ENCODE measurements at places on chromosomes 13 and 19.

- no peak for DNase-seq
Measured at GRCh38 chr13:48319531-48320398, 16.2 kb downstream of the RB1 start.

- DNase-seq = no peak
Measured at GRCh38 chr19:7006135-7006704, 15.0 kb downstream of the MBD3L2B start.

GRCh38 chr19:57560049-57560491 is 407 bp upstream of the ZNF550 start:
- peak; percentile 93 for DNase-seq

DNA sequence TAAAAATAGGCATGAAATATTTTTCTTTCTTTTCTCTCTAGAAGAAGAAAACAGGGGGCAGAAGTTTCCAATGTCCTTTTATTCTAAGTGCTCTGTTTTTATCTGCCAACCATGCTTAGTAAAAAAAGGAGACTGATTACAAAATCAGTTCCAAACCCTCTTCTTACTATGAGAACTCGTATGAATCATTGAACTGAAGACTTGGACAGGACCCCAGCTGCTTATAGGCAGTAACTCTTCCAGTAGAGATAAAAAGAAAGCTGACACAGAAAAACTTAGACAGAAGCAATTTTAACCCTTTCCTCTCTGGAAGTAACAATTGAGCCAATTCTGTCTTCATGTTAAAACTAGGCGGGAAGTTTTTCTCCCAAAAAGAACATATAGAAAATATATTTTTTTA is 24.5 kb upstream of the FREM2 start:
- no peak for DNase-seq

GRCh38 chr13:91632086-91632485 is 233.7 kb downstream of the GPC5 start:
- no peak for DNase-seq

DNA sequence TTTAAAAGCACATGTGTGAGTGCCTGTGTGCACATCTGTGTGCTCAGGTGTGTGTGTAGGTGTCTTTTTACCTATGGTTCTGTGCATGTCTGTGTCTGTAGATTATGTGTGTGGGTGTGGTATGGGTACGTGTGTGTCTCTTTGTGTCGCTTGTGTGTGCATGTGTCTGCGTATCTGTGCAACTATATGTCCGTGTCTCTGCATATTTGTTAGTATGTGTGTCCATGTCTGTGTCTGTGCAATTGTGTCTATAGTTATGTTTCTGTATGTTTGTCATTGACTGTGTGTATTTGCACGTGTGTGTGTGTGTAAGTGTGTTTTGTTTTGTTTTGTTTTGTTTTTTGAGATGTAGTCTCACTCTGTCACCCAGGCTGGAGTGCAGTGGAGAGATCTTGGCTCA is 7.3 kb upstream of the KCTD15 start:
- DNase-seq = no peak

GRCh38 chr13:20192158-20192835 is 441 bp downstream of the GJB2 start:
- DNase-seq = peak; percentile 10

GRCh38 chr19:55526216-55527196 is 10.4 kb downstream of the SBK2 start:
- DNase-seq = peak; percentile 83

DNA sequence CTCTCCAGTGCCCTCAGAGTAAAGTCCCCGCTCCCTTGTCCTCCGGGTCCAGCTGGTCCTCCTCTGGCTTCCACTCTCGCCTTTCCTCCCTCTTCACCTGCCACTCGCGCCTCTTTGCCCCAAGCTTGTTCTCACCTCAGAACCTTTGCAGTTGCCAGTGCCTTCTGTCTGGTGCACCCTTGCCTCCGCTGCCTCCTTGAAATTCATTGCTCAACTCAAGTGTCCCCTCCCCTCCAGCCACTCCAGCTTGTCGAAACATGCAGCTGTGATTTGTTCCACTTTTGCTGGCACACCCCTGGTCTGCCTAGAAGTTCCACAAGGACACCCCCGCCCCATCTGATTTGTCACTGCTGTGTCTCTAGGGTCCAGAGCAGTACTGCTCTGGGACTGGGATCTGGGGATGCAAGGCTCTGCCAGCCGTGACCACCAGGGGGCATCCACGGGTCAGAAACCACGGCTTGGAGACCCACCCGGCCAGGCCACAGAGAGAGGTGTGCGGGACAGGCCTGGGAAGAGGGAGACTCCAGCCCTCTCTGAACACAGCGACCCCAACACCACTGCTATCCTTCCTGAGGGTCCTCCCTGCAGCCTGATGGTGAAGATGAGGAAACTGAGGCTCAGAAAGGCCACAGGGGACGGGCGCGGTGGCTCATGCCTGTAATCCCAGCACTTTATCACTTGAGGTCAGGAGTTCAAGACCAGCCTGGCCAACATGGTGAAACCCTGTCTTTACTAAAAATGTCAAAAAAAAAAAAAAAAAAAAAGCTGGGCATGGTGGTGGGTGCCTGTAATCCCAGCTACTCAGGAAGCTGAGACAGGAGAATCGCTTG is 49.9 kb downstream of the AP1M1 start:
- peak; percentile 76 for DNase-seq

- no peak for DNase-seq
Measured at GRCh38 chr19:41927497-41928192, 604 bp downstream of the ERFL start.

GRCh38 chr19:44553478-44554171 is 24.1 kb upstream of the CEACAM20 start:
- no peak for DNase-seq

- DNase-seq = no peak
Measured at GRCh38 chr19:13860679-13861391, 16.1 kb upstream of the NANOS3 start.

GRCh38 chr19:48372904-48373303 is 8.7 kb downstream of the SYNGR4 start:
- no peak for DNase-seq

DNA sequence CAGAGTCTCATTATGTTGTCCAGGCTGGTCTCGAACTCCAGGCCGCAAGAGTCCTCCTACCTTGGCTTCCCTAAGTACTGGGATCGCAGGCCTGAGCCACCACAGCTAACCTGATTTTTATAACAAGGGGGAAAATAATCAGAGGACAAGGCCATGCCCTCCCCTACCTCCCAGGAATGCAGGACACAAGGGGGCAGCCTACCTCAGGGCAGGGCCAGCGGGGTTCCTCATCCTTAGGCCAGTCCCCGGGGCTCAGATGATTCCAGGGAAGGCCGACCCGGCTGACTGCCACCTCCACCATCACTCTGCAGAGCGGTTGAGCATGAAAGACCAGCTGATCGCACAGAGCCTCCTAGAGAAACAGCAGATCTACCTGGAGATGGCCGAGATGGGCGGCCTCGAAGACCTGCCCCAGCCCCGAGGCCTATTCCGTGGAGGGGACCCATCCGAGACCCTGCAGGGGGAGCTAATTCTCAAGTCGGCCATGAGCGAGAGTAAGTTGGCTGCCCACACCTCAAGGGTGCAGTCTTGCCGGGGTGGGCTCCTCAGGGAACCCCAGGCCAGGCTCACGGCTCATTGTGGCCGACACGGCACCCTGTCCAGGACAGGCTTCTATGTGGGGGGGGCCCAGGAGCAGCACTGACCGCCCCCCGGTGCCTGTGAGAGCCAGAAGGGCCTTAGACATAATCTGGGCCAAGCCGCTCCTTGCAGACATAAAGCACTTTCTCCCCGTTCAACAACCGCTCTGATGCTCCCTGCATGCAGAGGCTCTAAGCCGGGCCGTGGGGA is 26.8 kb downstream of the PEX11G start:
- DNase-seq = no peak

- DNase-seq = no peak
Measured at GRCh38 chr19:28956961-28957360, 256.0 kb downstream of the UQCRFS1 start.

DNA sequence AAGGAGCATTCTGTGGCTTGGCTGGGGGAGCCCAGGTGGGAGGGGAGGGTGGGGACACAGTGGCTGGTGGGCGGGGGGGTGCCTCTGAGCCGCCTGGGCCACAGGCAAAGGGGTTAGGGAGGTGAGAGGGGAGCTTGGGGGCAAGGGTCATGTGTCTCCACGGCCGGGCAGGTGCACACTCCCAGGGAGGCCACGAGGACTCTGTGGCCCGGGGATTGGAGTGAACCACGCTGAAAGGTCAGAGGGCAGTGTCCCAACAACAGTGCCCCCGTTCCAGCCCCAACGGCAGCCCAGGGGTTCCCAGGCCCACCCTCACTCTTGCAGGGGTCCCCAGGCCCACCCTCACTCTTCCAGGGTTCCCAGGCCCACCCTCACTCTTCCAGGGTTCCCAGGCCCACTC is 9.6 kb downstream of the C2CD4C start:
- DNase-seq = no peak

- DNase-seq = no peak
Measured at GRCh38 chr13:95049772-95050171, 251.5 kb downstream of the ABCC4 start.

GRCh38 chr13:58239774-58240268 is 608.3 kb downstream of the PCDH17 start:
- no peak for DNase-seq

DNA sequence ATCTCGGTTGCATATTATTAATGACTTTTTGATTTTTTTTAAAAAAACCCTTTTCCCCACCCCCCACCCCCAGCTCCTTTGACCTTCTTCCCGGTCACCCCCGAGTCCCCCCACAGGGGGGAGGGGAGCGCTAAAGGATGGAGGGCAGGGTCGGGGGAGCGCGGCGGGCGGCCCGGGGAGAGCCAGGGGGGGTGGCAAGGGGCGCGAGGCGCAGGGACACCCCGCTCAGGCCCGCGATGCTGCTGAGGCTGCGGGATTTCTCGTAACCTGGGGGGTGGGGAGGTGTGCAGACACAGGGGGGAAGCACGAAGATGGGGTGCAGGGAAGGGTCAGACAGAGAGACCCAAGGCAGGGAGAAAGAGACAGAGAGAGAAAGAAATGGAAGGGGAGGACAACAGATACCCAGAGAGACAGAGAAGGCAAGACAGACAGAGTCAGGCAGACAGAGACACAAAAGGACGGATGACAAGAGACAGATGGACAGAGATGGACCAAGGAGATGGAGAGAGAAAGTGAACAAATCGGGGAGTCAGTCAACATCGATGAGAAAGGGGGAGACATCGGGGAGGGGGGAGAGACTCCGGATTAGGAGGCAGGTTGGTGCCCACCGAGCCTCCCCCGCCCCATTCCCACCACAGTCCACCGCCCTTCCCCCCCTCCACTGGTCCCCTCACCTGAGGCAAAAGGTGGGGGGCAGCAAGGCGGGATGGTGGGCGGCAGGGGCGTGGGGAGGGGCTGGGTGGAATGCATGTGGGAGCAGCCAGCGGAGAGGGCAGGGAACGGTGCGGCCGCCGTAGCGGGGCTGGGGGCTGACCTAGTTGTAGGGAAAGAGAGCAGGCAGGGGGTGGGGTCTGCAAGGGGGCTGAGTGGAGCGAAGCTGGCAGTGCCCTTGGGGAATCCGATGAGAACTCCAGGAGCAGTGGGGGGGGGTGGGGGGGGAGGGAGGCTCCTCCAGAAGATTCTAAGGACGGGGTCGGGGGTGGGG is 14.2 kb downstream of the KCNC3 start:
- no peak for DNase-seq

DNA sequence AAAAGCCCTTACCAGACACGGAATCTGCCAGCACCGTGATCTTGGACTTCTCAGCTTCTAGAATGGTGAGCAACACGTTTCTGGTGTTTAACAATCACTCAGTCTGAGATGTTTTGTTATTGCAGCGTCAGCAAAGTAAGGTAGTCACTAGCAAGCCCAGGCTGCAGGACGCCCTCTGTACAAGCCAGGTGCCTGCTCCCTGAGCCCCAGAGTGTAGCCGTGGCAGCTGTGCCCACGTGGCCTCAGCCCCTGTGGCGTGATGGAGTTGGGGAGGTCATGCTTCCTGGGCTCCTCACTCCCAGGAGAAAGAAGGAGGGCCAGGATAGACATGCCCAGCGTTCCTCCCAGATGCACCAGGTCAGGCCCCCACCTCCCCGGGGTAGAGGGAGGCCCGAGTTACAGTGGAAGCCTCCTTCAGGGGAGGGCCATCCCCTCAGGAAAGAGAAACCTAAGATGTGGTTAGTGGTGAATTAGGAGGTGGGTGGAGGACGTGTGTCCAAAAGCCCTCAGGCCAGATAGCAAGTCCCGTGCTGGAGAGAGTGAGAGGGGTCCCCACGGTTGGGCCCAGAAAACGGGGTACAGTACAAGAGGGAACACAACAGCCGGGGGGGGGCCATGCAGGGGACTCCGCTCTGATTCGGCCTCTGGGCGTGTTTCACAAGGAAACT is 169.6 kb upstream of the SOX1 start:
- no peak for DNase-seq

GRCh38 chr13:66578305-66578704 is 651.8 kb downstream of the PCDH9 start:
- no peak for DNase-seq

GRCh38 chr19:38786572-38787265 is 2.3 kb upstream of the LGALS7B start:
- DNase-seq = no peak

DNA sequence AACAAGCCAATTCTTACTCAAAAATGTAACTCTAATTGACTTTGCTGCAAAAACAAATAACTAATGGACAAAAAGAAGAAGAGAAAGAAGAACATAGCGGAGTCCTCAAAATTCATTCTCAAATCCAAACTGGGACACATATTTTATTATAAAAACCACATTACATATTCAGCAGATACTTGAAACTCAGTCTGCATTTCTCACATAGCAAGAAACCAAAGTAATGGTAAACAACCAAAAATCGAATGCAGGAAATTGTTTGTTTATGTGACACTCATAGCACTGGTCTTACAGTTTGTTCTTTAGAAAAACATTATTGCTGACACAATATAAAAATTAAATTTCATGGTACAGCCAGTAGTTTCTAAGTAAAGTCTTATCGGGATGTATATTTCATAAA is 789.8 kb downstream of the SLITRK6 start:
- no peak for DNase-seq

DNA sequence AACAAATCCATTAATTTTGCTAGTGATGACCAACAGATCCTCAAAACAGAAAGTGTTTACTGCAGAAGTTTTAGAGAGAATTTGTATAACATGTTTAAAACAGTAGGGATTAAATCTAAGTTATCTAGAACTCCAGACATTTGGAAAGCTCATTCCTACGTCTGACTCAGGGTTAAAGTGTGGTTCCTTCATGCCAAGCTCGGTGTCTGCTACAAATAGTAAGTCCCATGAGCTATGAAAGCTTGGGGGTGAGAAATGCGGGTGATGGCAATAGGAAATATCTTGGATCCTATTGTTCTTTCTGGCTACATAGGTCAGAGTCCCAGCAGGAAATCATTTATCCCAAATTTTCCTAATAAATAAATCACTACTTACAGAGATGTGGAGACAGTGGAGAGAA is 867.1 kb downstream of the UQCRFS1 start:
- DNase-seq = peak; percentile 0

- no peak for DNase-seq
Measured at GRCh38 chr13:93098972-93099371, 127.6 kb upstream of the GPC6 start.

GRCh38 chr19:32464279-32464678 is 58.7 kb downstream of the DPY19L3 start:
- DNase-seq = peak; percentile 21

- DNase-seq = no peak
Measured at GRCh38 chr19:44948237-44948636, 2.4 kb downstream of the APOC2 start.

- DNase-seq = no peak
Measured at GRCh38 chr13:110166598-110166997, 140.4 kb downstream of the COL4A1 start.

GRCh38 chr13:98033277-98034247 is 80.1 kb downstream of the IPO5 start:
- peak; percentile 79 for DNase-seq

Measured in EH (cell line).